ENCODE measurements at places on chromosomes 11 and 22.

GRCh38 chr11:131811383-131811782, 441.0 kb downstream of the NTM start:
- DNase-seq, result no peak

GRCh38 chr22:31790240-31790639, 36.4 kb downstream of the DEPDC5 start:
- peak; percentile 10 for DNase-seq

DNA sequence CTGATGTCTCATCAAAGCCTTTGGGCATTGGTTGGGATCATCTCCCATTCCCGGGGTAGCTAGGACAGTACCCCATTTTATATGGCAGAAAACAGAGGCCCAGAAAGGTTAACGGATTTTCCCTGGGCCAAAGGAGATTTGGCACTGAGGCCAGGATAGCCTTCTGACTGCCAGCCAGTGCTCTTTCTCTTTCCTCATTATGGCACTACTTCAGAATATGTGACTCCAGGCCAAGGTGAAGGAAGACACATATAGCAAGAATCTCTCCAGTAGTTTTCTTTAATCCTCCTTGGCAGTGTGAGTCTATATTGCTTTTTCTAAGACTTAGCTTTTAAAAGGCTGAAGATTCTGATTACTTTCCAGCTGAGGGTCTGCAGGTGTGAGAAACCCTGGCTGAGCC, 94.8 kb upstream of the AMOTL1 start:
- DNase-seq, result no peak

- DNase-seq, result peak; percentile 24
Measured at GRCh38 chr11:134069426-134070341, 812 bp downstream of the JAM3 start.

GRCh38 chr11:17686231-17686980, 33.0 kb upstream of the MYOD1 start:
- DNase-seq, result no peak

DNA sequence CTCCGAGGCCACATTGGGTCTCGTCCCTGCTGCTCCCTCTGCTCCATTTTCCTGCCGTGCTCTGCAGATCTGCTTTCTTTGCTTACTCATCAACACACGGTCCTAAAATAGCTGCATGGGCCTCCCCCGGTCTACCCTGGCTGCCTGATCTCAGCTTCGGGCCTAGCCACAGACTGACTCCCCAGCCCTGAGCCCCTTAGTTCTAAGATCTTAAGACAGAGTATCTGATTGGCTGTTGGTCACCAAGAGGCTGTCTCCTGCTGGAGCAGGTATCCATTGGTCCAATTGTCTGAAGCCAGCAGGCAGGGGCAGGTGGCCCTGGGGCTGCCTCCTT, 53.7 kb upstream of the NECTIN1 start:
- no peak for DNase-seq

GRCh38 chr11:35402751-35403660, 16.4 kb downstream of the SLC1A2 start:
- no peak for DNase-seq

DNA sequence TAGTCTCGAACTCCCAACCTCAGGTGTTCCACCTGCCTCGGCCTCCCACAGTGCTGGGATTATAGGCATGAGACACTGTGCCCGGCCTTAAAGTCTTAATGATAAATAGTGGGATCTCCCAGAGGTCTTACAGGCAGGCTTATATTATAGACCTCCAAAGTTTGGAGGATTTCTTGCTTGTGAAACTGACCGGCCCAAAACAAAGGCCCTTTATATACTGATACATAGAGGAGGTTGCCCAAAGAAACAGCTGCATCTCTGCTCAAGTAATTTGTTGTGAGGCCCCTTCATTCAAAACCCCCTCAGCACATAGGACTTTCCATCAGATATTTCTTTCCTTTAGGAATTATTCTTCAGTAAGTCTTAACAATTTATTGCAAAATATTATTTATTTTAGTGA, 27.4 kb upstream of the RDX start:
- DNase-seq, result no peak

DNA sequence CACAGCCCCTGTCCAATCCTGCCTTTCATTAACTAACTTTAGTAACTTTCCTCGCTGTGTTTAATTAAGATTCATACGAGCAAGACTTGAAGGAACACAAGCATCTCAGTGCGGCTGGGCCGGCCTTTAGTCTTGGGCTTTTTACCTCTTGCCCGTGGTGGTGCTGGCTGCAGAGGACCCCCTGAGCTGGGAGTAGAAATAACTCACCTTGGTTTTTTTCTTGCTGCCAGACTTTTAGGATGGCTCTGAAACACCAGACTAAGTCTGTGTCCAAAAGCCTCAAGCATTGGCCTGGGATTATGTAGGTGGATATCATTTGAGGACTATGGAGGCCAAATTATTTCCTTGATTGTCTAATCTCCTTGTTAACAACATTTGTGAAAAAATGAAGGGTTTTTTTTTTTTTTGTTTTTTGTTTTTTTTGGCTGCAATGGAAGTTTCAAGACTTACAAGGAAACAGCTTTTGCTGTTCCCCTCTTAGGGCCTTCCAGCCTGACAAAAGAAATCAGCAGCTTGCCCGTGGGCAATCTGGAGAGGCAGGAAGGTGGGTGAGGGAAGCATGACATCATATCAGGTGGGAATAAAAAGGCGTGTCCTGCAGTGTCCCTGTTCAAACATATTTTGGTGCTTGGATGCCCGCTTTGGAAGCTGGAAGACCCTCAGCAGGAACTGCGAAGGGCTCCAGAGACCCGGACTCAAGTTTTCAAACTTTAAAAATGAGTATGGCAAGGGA, 44.0 kb downstream of the SMIM38 start:
- DNase-seq, result no peak

DNA sequence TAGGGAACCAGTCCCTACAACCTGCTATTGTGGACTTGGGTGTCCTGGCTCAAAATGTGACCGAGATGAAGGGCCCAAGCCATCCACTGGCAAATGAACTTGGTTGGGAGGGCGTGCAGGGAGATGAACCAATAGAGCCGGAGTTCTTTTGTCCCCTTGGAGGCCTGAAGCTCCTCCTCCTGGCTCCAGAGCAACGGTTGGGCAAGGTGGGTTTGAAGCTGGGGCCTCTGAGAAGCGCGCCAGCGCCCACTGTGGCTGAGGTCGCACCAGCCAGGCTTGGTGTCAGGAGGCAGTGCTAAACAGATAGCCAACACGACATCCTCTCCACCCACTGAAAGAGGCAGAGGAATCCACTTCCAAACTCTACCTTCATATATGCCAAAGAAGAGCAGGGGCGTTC, 36.0 kb upstream of the PACSIN2 start:
- no peak for DNase-seq

GRCh38 chr22:29886596-29886995, 3.6 kb downstream of the MTMR3 start:
- no peak for DNase-seq

DNA sequence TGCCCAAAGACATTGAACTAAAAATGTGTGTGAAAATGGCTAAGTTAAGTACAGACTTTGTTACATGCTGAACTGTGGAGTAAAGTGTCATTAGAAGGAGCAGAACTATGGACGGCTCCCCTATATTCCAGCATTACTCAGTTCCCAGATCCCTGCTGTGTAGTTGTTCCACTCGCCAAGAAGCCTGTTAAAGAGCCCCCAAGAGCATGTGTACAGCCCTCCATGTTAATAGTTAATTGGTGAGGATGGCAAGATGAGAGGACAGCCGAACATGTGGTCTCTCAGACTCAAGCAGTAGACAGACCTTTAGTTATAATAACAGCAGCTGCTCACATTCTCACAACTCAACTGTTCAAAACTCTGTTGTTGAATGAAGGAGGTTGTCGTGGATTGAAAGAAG, 127.4 kb downstream of the ELP4 start:
- no peak for DNase-seq

- DNase-seq, result no peak
Measured at GRCh38 chr11:41282395-41282794, 177.1 kb downstream of the LRRC4C start.

- no peak for DNase-seq
Measured at GRCh38 chr11:132466983-132467382, 1065.3 kb downstream of the OPCML start.
